Stimulated activated effector memory CD8-positive, alpha-beta T cell treated with anti-CD3 and anti-CD28 coated beads, Interleukin-12 subunit alpha, Interleukin-12 subunit beta, amount 100 ng/mL, for 72 hours (primary cell): ENCODE measurements at places on chromosomes 7 and 10.
A peak's percentile ranks its signal among the peaks of the same experiment; 100 is the strongest.

DNA sequence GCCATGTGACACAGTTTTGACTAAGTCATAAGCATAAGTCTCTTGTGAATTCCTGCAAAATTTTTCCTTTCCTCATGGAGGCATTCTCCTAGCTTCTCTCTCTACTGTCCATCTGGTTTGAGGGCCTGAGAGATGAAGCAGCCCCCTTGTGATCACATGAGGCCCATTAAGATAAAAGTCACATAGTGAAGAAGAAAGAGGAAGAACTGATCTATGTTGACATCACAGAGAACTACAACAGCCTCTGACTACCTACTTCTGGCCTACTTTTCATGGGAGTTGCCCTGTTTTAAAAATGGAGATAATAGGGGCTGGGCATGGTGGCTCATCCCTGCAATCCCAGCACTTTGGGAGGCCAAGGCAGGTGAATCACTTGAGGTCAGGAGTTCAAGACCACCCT, 50.4 kb downstream of the TFEC start:
- DNase-seq = no peak

DNA sequence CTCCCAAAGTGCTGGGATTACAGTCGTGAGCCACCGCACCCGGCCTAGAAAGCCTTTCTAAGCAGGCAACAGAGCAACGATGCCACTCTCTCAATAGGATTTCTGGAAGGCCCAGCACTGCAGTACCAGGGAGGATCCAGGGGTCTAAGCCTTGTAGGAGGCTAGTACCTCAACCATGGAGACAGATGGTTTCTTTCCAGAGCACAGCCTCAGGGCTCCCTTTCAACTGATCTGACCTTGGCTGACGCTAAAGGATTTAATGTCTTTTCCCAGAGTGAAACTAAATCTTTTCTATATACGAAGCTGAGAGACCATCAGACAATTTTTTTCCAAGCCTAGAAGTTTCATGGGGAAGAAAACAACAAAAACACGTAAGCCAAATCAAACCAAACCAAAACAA, 78.0 kb downstream of the WDR11 start:
- no peak for DNase-seq

DNA sequence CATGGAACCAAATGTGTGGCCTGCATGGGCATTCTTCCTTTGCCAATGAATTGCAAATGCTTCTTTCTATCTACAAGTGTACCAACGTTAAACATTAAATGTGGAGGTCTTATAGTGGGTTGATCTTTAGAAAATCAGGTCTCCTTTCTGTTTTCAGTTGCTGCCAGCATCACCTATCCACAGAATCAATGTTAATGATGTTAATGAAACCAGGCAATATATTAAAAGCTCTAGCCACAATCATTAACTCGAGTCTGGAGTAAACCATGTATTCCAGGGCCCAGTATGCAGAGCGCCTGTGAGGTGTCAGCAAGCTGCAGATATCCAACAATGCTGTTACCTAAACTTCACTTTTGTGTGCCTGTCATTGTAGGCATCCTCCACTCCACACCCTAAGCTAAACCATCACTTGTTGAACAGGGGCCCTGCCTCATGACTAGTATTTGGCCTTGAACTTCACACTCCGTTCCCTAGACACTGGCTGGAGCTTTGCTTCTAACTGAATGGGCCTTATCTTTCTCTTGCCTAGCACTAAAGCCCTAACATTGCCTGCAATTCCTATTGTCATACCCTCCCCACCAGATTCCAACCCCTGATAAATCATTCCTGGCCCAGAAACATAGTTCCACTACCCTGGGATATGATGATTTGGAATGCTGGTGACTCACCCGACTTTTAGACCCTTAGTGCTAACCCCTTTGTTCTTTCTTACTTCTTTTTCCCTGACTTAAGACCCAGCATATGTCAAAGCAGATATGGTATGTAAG, 24.3 kb upstream of the ITGB8 start:
- DNase-seq = no peak

- DNase-seq = no peak
Observed at GRCh38 chr7:123711832-123712293, 36.9 kb downstream of the WASL start.

- DNase-seq = no peak
Observed at GRCh38 chr10:65083222-65083621, 1562.0 kb downstream of the REEP3 start.

- no peak for DNase-seq
Observed at GRCh38 chr7:1646957-1647891, 22.9 kb upstream of the ELFN1 start.

GRCh38 chr7:116403265-116403664, 96.3 kb upstream of the CAV2 start:
- no peak for DNase-seq

DNA sequence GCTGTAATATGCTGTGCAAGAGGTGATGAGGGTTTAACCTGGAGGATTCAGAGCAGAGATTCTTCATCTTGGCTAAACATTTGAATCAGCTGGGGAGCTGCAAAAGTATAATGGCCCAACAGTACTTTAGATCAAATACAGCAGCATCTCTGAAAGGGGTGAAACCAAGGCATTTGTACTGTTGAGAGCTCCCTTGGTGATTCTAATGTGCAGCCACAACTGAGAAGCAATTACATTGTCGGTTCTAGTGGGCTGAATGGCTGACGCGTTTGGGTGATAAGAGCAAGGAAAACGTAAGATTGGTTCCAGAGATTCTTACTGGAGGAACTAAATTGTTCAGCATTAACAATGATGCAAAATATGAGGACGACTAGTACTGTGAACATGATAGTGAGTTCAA, 269.7 kb downstream of the AGMO start:
- no peak for DNase-seq

DNA sequence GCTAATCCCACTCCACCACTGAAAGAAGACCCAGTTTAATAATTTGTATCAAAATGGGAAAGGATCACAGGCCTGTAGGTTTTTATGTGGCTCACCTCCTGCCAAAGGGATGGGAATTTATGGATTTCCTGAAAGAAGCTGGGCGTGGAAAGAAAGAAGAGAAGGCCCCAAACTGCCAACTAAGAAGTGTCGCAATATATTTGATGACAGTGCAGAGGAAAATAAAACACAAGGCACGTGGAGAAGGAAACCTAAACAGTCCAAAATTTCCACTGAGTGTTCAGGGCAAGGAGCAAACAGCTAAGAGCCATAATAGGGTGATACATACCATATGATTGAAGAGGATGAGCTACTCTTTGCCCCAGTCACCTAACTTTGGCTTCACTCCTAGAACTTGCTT, 667.2 kb downstream of the GATA3 start:
- no peak for DNase-seq

DNA sequence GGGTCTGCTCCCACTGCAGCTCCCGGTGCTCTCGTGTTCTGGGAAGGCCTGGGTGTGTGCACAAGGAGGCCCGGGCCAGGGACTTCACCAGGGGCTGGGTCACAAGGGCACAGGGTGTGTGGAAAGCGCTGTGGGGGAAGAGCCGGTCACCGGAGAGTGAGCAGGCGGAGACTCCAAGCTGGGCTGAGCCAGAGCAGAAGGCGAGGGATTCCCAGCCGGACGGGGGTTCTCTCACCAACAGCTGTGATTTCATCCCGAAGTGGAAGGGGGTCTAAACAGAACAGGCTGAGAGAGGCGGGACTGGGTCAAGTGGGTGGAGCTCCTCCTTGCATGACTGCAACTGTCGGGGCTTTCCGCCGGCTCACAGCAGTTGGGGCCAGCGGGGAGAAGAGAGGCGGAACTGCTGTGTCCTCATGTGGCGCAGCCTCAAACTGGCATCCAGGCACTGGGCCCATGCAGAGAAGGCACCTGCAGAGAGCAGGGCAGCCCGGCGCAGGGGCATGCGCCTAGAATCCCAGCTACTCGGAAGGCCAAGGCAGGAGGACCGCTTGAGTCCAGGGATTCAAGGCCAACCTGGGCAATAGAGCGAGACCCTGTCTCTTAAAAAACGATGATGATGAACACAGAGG, 7.6 kb upstream of the ORAI2 start:
- DNase-seq = peak; percentile 60
